SW480 (cell line): ENCODE measurements at places on chromosomes 2 and 18.

- DNase-seq: peak; percentile 14
Observed at GRCh38 chr2:47631792-47632398, 151.1 kb upstream of the MSH6 start.

DNA sequence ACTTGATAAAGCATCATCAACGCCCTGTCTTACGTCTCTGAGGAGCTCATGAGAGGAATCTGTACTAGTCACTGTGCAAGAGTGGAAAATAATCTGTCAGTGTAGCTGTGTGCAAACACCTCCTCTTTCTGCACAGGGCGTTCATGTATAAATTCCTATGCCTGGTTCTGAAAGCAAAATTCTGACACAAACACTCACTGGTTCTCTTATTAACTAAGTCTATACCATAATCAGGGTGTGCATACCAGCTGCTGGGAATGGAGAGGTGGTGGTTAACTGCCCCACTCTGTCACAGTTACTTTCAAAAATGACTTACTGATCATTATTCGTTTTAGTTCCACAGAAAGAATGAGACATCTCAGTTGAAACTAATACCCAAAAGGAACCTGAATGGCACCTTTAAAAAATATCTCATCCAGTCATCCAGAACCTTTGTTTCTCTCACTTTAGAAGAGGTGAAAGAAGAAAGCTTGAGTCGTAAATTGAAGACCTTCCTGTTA, 35.7 kb downstream of the STK39 start:
- no peak for DNase-seq

GRCh38 chr2:175560521-175561169, 379.1 kb upstream of the ATP5MC3 start:
- no peak for DNase-seq

DNA sequence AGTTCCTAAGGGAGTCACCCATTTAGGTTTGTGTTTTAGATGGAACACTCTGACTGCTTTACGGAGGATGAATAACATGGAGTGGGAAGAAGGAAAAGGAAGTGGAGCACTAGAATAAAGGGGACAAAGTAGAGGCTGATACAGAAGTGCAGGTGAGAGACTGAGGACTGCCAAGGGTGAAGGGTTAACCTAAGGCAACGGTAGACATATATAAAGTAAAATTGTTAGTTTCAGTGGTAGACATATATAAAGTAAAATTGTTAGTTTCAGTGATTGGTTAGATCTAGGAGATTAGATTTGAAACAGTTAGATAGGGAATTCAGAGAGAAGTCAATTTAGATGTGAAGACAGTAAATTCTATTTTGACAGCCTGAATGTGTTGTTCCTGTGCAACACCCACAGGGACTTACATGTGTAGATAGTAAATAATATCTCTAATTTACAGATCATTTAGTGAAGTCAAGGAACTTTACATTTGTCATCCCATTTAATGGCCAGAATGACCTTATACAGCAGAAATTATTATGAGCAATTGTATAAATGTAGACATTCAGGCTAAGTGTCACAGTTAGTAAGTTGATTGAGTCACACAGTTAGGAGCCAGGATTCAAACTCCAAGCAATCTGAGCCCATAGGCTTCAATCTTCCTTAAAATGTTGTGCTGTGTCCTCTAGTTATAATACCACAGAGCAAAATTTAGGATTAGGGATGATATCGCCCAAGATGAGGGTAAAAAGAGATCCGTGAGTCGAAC, 270.8 kb upstream of the UBE2E3 start:
- DNase-seq: no peak

GRCh38 chr2:180698668-180699067, 281.7 kb upstream of the UBE2E3 start:
- no peak for DNase-seq

- no peak for DNase-seq
Observed at GRCh38 chr18:65425366-65425765, 325.4 kb upstream of the CDH7 start.

GRCh38 chr2:230773039-230773773, 60.6 kb downstream of the CAB39 start:
- DNase-seq: no peak

GRCh38 chr2:23477392-23477791, 92.4 kb downstream of the KLHL29 start:
- DNase-seq: no peak

GRCh38 chr2:75475976-75476375, 84.8 kb downstream of the EVA1A start:
- no peak for DNase-seq

DNA sequence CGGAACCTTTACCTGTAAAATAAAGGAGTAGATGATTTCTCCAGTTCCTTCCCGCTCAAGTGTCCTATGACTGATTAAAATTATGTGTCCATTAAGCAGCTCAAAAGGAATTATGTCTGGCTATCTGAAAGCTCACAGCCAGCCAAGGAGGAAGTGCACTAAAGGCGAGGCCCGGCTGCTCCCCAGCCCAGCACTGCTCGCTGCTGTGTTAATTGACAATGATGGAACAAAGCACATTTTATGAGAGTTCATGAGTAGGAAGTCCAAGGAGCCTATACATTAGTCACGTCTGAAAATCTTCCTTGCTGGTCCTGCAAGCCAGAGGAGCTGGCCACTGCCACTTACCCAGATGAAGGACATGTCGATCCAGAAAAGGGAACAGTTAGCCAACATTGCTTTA, 14.3 kb downstream of the TTC32 start:
- DNase-seq: no peak

DNA sequence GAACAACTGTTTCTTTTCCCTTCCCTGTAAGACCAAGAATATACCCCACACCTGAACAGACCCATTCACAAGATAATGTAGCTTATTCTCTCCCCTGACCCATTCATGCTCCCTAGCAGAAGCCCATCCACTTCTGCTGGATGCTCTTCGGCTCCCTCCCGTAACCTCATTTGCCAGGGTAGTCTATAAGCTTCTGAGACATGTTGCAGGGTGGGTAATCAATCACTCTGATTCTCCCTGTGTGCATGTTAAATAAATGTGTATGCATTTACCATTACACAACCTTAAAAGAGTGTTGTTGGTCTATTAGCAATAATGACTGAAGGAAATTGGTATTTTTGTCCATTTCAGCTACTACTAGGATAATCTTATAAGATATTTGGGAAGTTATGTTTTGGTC, 1.3 kb downstream of the SLC19A3 start:
- no peak for DNase-seq

GRCh38 chr2:225190987-225191386, 148.7 kb upstream of the DOCK10 start:
- DNase-seq: no peak
